ENCODE measurements at places on chromosomes 3 and 15.

DNA sequence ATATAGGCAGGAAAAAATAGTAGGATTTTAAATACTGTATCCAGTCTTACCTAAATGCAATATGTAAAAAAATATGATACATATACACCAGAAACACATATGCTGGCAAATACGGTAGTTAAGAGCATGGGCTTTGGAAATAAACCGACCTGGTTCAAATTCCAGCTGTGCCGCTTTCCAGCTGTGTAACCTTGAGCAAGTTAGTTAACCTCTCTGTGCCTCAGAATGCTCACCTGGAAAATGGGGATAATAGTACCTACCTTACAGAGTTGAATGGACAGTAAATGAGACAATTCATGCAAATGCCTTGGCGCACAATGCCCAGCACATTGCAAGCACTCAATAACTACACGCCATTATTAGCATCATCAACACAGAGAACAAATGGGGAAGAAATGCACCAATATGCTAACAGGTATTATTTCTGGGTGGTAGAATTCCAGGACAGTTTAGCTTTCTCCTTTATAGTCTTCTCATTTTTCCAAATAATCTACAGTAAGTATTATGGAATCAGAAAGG, 50.6 kb downstream of the SUMF1 start:
- DNase-seq: no peak

GRCh38 chr3:86562090-86562489, 428.9 kb downstream of the VGLL3 start:
- DNase-seq: no peak

DNA sequence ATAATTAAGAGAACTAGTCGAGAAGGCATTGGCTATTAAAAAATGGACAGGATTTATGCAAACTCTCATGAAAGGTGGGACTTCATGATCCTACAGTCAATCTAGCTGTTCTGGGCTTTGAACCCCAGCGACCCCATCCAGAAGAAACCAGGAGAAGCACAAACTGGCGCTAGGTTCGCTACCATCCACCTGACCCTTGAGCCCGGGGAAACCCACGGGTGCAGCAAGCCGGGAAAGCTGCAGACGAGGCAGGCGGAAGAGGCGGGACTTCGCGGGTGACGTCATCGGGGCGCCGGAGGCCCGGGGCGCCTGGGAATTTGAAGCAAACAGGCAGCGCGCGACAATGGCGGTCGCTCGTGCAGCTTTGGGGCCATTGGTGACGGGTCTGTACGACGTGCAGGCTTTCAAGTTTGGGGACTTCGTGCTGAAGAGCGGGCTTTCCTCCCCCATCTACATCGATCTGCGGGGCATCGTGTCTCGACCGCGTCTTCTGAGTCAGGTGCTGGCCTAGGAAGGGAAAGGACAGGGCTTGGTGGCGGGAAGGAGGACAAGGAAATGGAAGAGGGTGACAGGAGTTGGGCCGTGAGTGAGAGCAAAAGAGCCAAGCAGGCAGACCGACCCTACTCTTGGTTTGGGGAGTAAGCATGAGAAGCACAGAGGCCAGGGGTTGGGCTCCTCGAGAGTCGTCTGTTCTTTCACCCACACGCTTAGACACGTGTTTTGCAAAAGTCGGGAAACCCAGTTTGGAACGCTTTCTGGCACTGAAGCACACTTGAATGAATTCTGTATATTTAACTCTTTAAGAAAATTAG, at the start of gene UMPS:
TSS of gene UMPS (plus strand) at position 324 of the 812 bp plus-strand sequence. CDS start at position 344, 20 bp downstream.
- DNase-seq: peak; percentile 96

DNA sequence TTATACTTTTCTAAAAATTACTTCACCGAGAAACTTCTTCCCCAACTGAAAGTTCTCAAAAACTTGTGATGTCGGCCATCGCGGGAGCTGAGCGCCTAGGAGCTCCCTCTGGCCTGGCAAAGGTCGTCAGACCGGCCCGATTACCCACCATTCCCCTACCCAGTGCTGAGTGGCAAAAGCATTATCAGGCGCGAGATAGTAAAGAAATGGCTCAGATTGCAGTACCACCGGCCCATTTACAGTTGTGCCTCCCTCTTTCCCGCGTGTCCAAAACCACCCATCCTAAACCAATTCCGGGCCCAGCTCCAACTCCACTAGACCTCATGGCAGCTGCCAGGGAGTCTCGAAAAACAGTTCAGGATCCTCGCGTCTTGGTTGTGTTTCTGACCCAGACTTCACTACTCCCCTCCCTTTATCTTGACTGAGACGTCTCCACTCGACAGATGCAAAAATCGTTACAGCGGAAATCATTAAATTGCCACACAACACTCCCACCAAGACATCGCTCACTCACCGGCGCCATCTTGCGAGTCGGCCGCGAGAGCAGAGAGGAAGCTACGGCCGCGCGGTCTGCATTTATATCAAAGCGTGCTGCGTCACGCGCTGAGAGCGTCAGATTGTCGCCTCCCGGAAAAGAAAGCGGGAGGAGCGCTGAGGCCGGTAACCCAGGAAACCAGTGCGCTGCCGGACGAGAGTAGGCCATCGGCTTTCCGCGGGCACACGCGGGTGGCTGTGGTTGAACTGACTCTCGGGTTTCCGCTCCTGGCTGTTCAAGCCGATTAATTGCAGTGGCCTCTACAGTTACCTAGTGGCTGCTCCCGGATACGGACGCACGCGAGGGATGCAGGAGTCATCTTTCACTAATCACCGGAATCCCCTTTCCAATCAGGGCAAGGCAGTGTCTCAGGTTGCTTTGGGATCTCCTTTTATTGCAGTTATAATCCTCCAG, at the start of gene RPL22L1:
TSS of gene RPL22L1 (minus strand) at position 551 of the 949 bp plus-strand sequence. CDS start at position 523, 28 bp downstream.
- DNase-seq: peak; percentile 90

- no peak for DNase-seq
These were observed 179.4 kb downstream of the CHST2 start for GRCh38 chr3:143298886-143299535.
